Left ventricle myocardium inferior (tissue), 1 donor: ENCODE measurements at places on chromosomes 12 and 14. TPM values are rescaled to one million over a fixed set of nuclear protein-coding genes. Genes with fewer than 3 reads are reported as not detected.

- DNase-seq: no peak
Measured at GRCh38 chr12:65432114-65432513, 153.6 kb downstream of the MSRB3 start.

- peak; percentile 49 for DNase-seq
Measured at GRCh38 chr14:35533357-35534207, at the start of gene INSM2. Gene INSM2, plus strand, starts transcription at chr14:35534164. Its CDS starts 89 bp downstream, at chr14:35534253.

The ANO2 gene
- total RNA-seq: 13.0 TPM

The C12orf50 gene
- not detected for total RNA-seq

The RDH11 gene
- total RNA-seq: 13.9 TPM

The PTCSC3 gene
- total RNA-seq: not detected

The HOXC6 gene
- not detected for total RNA-seq
